GM13976 (cell line): ENCODE measurements at places on chromosomes 1 and 21.

- DNase-seq: no peak
Observed at GRCh38 chr1:162697140-162697895, 65.1 kb downstream of the DDR2 start.

GRCh38 chr1:53381790-53382401 lies 54.0 kb upstream of the LRP8 start:
- no peak for DNase-seq

DNA sequence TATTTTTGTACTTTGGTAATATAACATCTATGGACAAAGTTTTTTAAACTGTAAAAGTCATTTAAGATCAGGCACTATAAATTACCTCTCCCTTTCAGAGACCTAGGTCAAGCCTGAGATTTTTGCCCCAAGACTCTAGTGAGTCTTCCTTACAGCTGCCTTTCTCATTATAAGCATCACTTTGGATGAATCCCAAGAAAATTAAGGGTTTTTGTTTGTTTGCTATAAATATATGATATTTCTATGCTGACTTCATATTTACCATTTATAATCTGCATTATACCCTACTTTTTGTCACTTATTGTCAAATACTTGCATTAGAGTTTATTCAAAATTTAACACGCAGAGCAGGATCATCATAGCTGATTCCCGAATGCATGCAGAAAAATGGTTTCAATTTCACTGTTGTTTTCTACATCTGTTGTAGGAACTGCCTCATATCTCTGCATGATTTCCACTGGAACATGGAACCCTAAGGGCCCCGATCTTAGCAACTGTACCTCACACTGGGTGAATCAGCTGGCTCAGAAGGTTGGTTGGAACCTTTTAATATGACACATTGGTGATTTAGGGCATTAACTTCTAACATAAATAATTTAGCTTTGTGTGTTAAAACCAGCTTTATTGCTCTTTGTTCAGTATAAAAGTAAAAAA lies 150.0 kb downstream of the ADGRL2 start:
- no peak for DNase-seq

GRCh38 chr1:243844186-243844585 lies 5.9 kb downstream of the AKT3 start:
- no peak for DNase-seq

GRCh38 chr1:40808909-40809308 lies 25.3 kb downstream of the KCNQ4 start:
- no peak for DNase-seq

DNA sequence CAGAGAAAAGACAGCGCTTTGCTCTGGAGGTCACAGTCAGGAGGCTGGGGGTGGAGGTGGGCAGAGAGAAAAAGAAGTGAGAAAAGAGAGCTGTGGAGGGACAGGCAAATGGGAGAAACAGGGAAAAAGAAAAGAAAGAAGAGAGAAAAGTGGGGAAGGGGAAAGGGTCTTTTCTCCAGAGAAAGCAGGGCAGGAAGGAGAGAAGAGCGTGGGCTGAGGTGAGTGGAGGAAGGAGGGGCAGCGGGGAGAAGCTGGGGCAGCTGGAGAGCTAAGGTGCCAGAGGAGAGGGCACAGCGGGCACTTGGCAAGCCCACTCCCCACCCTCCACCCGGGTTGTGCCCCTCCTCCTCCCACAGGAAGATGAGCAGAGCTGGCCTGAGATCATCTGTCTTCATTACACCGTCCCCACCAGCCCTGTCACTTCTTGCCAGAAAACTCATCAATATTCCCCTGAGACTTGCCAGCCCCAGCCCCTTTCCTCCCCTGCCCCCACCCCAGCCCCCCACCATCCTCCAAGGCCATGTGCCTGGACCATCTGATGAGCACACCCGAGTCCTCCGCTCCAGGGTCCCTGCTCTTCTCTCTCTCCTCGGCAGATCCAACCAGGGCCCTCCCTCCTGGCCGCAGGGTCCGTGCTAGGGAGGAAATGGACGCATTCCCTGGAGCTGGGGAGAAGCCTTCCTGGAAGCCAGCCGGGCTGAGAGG lies 17.0 kb upstream of the BLACAT1 start:
- no peak for DNase-seq

DNA sequence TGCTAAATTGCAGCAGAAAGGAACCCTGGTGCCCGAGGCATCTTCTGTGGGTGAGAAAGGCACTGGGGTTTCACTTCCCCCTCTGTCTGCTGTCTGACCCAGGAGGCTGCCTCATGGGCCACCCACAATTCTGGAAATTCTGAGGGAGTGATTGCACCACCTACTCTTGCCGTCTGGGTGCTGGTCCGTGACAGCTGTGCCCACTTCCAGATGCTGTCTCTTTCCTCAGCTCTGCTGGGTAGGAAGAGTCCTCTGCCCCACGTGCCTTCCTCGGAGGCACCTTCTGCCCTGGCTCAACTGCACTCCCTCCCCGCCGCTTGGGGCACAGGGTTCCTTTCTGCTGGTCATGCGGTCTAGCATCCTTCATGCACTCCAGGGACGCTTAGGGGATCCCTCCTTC lies 96.3 kb downstream of the ARHGEF10L start:
- DNase-seq: no peak

DNA sequence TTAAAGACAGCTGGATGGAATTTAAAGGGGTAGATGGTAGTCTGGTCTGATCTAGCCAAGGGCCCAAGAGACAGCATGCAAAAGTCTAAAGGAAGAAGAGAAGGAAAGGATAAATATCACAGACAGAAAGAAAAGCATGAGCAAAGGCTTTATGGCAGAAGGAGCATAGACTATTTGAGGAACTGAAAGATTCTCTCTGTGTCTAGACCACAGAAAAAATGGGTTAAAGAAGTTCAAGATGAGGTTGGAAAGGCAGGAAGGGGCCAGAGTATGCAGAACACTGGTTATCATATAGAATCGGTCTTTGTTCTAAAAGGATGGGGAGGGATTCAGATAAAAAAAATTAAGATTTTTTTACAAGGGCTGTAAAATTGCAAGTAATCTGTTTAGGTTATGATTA lies 136.8 kb upstream of the SGIP1 start:
- no peak for DNase-seq

DNA sequence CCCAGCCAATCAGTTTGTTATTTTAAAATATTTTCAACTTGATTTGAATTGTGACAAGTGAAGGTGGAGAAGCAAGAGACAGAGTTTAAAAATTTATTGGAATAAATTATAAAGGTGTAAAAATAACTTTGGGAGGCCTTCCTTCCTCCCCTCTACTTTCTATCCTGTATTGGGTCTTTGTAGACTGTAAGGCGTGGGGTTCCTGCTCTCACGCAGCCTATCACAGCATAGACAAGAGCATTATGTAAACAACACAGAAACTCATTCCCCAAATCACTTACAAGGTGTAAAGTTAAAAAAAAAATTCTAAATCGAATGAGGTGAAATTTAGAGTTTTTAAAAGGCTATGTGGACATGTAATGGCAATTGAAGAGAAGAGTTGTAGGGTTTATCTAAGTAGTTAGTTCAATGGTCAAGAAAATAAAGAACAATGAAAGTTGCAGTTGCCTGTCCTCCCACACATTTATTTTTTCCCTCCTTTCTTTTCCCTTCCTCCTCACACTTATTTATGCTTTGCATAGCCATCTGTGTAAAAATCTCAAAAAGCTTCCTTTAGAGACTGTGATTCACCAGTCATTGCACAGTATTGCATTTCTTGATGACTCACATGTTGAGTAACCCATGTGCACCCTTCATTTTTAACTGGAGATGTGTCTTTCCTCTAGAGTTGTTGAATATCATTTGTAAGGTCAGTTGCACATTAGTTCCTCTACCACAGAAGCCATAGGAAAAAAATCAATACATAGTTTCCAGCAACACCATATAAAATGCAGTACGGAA lies 242.2 kb downstream of the PTPRC start:
- peak; percentile 1 for DNase-seq

DNA sequence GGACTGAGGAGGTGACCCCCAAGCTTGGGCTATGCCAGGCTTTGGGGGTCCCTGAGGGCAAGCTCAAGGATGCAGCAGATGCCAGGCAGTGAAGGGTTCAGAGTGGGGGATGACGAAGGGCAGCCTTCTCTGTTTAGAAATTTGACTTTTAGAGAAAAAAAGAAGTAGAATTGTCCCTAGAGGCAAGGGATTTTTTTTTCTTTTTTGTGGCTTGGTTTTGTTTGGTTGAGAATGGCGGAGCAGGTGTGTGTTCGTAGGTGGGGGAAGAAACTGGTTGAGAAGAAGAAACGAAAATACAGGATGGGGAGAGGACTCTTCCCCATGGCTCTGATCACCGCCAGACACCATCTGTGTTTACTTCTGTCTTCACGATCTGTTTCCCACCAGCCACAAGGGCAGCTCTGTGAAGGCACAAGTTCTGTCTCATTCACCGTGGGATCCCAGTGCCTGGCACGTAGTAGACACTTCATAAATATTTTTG lies 8.2 kb downstream of the PLA2G5 start:
- DNase-seq: peak; percentile 64

GRCh38 chr1:36119456-36119855 lies 5.6 kb downstream of the COL8A2 start:
- no peak for DNase-seq

GRCh38 chr1:243735457-243735856 lies 114.6 kb downstream of the AKT3 start:
- DNase-seq: no peak

DNA sequence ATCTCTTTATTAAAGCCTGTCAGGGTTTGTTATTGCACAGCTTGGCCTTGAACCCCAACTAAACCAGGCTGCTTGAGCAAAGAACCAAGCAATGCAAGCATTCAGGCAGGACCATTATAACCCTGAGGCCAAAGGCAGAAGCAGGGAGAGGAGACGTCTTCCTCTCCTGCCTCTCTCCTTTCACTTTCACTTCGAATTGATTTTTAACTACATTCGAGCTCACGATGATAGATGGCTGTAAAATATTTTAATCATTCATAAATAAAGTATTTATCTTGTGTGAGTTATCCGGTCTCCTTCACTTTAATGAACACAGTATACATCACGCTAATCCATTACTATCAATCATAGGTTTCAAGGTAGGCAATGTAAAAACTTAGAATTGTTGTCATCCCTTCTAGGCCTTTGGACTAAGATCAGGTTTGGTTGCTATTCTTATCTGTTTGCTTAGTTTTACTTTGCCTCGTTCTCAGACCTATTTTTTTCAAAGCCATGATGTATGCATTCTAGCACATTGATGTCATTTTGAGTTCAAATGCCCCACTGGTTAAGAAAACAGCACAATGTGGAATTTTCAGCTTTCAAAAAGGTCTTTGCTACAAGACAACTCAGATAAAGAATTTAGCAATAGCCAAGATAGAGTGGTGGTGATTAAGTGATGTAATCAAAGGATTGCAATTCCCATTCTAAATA lies 480.2 kb upstream of the RUNX1 start:
- DNase-seq: peak; percentile 50

GRCh38 chr1:34425785-34426184 lies 249.1 kb downstream of the C1orf94 start:
- DNase-seq: no peak

DNA sequence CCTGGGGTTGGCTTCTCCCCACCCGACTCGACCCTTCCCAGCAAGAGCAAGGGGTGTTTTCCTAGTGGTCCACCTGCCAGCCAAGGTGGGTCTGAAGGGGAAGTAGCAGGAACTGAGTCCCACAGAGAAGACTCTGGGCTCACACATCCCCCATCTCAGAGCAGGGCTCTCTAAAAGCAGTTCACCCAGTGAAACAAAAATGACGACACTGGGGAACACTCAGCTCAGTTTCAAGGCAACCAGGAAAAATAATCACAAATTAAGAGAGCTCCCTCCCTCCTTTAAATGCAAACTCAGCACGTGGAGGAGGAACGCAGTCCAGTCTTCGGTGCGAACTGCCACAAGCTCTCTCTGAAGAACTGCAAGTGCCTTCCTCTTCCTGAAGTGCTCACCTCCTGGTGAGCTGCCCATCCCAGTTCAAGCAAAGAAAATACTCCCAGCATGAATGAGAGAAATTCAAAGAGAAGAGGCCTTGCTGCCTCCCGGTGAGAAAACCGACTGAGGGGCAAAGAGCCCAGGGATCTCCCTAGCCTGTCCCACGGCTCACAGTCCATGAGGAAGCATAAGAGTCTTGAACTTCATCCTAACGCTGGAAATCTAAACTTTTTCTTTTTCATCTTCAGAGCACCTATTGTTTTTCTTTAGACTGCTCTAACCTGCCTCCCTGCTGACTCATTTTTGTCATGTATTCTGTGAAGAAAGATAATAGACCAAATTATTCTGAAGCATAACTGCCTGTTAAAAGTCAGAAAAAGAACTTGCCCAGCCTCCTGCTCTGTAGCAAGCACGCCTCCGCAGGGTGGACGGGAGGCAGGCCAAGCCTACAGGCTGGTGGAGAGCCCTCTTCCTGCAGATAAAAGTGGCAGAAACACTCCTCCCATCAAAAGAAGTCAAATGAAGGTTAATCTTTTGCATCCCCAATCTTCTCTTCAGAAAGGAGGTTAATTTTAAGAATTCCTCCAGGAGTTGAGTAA lies 281.4 kb downstream of the HHIPL2 start:
- no peak for DNase-seq

GRCh38 chr1:14954210-14954609 lies 199.3 kb upstream of the TMEM51 start:
- no peak for DNase-seq

- no peak for DNase-seq
Observed at GRCh38 chr21:42149656-42150473, 69.1 kb upstream of the ABCG1 start.

- no peak for DNase-seq
Observed at GRCh38 chr1:236725668-236726067, 39.4 kb downstream of the ACTN2 start.

DNA sequence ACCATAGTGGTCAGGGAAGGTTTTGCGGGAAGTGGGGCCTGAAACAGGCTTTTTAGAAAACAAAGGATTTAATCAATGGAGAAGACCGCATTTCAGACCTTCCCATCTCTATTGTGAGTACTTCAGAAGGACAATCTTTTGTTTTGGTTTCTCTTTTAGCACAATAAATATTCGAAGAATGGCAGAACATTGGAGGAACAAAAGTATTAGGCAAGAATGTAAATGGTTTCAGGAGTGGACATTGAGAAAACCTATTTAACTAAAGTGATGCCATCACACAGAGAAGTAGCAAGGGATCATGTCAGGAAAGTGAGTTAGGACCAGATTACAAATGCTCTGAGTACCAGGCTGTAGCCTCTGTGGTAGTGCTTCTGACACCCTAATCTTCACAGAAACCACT lies 26.8 kb upstream of the UBE2U start:
- DNase-seq: no peak

GRCh38 chr1:212938846-212939245 lies 11.5 kb upstream of the VASH2 start:
- DNase-seq: no peak

GRCh38 chr1:53766831-53767405 lies 28.0 kb upstream of the GLIS1 start:
- no peak for DNase-seq

DNA sequence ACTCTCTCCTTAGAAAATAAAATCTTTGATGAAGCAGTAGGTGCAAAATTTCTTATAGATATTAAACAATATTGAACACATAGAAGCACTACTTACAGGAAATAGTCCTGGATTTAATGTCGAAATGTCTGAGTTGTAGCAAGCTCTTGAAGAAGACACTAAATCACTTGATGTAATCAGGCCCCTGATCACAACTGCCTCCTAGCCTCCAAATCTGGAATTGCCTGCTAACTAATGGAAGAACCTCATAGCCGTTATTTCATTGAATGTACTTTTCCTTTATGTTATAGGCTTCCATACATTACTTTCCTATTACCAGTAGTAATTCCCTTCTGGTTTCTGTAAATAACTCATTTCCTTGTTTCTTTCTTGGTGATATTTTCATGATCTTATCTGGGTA lies 675.7 kb upstream of the CHRM3 start:
- no peak for DNase-seq
